ENCODE measurements at places on chromosomes 6 and 20.

- no peak for DNase-seq
Measured at GRCh38 chr6:158366363-158366762, 54.1 kb downstream of the TULP4 start.

DNA sequence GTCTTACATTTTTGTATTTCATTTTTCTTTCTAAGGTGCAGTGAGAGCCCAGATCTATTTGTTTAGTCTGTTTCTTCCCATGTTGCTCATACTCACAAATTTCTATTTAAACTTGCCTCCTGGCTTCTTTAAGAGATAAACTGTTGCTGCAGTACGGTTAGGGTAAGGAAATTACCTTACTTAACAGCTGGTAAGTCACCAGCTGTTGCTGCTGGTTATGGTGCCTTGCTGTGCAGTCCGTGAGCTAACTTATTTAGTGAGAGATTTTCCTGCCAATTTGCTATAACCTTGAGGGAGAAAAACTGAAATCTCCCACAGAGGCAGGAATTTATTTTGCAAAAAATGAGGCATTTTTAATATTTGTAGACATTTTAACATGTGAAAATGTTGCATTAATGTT, 261.0 kb downstream of the UST start:
- DNase-seq = no peak

GRCh38 chr6:108946695-108947094, 98.5 kb downstream of the ARMC2 start:
- DNase-seq = peak; percentile 40

DNA sequence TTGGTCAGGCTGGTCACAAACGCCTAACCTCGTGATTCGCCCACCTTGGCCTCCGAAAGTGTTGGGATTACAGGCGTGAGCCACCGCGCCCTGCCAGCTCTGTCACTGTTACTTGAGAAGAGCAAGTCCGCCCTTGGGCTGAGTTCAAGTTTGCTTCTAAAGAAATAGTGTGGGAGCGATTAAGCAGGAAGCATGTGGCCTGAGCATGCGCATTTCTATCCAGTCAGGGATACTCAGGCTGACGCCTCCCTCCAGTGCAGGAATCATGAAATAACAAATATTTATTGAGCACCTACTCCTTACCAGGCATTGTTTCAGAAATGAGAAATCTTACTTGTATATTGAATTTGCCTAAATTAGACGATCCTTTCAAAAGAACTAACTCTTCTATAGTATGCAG, 166.2 kb downstream of the EDN1 start:
- DNase-seq = no peak

DNA sequence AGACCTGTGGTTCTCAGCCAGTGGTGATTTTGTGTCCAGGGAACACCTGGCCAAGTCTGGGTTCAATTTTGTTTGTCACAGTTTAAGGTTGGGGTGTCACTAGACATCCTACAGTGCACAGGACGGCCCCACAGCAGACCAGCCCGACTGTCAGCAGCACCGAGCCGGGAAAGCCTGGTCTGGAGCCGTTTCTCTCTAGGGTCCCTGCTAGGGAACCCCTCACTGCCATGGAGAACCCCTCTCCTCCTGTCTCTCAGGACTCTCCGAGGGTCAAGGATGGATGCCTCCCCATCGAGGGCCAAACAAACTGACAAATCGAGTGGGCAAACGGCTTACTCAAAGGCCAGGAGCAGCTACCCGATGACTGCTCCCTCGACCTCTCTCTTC, 15.8 kb upstream of the STX16 start:
- DNase-seq = no peak

DNA sequence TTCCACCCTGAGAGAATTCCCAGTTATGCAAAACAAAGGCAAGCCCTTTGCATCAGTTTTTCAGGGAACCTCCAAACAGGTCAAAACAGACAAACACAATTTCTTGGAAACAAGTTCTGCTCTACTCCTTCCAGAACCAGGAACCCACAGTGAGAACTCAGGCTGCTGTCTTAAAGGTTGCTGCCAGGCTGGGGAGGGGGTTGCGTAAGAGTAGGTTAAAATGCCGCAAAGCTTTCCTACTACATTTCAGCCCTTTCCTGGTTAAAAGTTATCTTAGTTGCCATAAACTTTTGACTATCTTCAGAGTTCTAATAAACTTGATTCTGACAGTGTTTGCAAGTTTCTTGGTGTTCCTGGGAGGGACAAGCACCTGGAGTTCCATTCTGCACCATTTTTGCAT, 33.8 kb downstream of the KPNA5 start:
- DNase-seq = no peak

GRCh38 chr6:86203044-86203443, 560.4 kb upstream of the SYNCRIP start:
- DNase-seq = no peak

- DNase-seq = no peak
Measured at GRCh38 chr6:24666097-24666640, 530 bp downstream of the TDP2 start.

GRCh38 chr6:132592855-132593254, 3.3 kb upstream of the TAAR5 start:
- no peak for DNase-seq

DNA sequence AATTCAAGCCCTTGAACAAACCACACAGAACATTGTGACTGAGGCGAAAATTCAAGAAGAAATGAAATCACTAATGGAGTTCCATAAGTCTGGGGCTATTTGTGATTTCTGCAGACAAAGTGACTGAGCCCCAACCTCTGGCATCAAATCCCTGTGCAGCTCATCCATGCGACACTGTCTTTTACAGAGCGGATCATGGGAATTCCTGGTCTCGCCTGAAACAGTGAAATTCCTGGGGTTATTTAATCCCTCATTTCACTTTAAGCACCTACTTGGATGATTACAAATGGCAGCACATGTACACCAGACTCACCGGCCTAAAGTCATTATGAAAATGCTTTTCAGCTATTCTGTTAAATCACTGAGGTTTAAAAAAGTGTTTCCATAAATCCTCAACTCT, 102.4 kb upstream of the CDH4 start:
- no peak for DNase-seq

DNA sequence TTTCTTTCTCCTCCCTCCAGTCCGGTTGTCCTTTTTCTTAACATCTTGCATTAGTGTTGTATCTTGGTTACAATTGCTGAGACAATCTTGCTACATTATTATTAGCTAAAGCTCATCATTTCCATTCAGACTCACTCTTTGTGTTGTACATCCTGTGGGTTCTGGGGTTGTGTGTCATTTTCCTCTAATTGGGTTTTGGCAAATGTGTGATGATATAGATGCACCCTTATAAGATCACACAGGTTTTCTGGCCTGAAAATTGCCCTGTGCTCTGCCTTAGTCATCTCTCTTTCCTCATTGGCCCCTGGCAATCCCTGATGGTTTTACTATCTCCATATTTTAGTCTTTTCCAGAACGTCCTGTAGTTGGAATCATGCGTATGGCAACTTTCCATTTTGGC, 60.1 kb downstream of the PPP1R14C start:
- DNase-seq = no peak

DNA sequence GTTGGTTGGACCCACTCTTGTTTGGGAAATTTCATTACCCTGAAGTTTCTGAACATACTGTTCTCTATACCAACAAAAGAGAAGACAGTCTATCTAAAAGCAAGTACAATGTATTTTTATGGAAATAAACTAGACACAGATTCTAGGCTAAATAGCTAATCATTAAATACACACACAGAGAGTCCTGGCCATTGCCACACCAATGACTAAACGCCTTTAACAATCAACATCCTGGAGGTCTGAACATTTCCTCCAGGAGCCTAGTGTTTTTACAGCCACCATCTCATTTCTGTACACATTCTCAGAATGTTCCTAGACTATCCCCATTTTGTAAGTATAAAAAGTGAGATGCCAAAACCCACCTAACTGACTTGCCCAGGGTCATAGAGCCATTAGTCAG, 141.6 kb upstream of the RREB1 start:
- no peak for DNase-seq

- no peak for DNase-seq
Measured at GRCh38 chr6:161439093-161439492, 165.2 kb upstream of the AGPAT4 start.

GRCh38 chr6:21870076-21870730, 276.7 kb downstream of the SOX4 start:
- no peak for DNase-seq

- no peak for DNase-seq
Measured at GRCh38 chr6:45512717-45513116, 135.0 kb upstream of the SUPT3H start.

- DNase-seq = no peak
Measured at GRCh38 chr6:28696167-28696566, 170.5 kb downstream of the GPX5 start.

DNA sequence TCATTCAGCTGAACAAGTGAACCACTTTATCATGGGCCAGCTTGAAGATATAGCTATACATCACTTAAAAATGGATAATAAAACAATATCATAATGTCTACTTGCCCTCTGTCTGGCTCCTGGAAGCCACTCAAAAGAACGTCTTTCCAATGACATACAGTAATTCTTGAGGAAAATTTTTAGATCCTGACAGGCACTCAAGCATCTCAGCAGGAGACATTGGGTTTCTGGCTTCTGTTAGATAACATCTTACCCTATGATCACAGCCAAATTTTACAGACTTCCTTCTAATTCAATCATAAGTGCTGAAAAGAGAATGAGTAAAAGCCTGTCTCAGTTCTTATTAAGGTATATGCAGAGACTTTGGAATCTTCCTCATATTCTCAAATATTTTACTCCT, 330 bp downstream of the CGA start:
- DNase-seq = no peak

DNA sequence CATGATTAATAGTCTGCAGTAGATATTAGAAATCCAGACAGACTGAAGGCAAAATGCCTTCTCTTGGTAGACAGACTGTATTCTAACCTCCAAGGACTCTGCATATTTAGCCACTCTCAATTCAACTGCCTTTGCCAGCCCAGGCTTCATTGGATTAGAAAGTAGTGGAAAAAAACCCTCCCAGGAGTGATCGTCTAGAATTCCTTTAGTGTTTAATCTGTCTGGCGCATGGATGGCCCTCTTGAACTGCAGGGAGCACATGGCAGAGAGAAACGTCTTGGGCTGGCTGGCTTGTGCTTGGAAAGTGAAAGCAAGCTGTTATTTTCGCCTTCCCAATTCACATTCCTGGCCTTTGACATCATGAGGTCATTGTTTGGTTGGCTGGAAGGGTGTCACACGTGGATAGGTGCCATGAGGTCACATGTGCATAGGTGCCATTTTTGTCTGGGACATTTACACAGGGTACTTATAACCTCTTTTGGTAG, 30.9 kb upstream of the NEDD9 start:
- DNase-seq = peak; percentile 42

- DNase-seq = no peak
Measured at GRCh38 chr6:82862543-82862942, 203.1 kb downstream of the UBE3D start.

DNA sequence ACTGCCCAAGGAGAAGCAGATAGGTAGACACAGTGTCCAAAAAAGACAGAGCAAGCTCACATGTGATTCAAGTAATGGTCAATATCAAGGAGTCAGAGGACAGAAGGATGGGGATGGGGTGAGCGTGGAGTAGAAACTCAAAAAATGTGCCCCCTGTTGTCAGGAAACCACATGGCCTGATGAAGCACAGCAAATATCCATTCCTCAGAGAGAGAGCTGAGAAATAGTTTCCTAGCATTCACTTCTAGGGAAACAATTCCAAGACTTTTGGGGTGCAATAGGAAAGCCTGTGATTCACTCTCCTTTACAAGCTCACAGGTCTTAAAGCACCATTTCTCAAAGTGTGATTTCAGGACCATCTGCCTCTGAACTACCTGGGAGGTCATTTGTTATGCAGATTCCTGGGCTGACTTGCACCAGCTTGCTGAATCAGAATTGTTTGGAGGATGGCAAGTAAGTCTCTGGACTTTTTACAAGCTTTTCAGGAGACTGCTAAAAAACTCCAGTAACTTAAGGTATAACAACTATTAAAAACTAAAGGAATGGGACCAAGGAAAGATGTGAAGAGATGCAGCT, 432.8 kb downstream of the HDGFL1 start:
- no peak for DNase-seq

DNA sequence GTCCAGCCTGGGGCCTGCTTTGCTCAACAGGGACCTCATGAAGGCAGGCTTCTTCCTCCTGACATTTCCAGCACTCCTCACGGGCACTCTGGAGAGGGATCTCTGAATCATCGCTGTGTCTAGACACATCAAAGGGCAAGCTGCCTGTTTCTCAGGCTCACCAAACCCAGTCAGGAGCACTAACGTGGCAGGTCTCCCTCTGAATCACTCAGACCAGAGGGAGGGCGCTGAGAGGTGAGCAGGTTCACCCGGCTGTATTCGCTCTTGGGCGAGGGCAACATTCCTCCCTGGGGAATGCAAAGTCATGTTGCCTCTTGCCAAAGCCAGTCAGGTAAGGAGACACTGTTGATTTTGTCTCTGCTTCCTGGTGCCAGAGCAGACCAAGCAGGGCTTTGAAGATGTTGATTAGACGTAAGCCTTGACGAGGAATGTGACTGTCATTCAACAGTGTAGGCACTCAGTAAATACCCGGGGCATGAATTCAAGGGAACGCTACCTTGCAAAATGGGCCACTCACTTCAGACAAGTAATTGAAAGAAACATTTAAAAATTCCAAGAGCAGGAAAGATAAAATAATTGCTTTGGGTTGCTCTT, 50.1 kb downstream of the CYP24A1 start:
- DNase-seq = no peak

GRCh38 chr6:166465671-166466087, 82.9 kb upstream of the MPC1 start:
- no peak for DNase-seq

DNA sequence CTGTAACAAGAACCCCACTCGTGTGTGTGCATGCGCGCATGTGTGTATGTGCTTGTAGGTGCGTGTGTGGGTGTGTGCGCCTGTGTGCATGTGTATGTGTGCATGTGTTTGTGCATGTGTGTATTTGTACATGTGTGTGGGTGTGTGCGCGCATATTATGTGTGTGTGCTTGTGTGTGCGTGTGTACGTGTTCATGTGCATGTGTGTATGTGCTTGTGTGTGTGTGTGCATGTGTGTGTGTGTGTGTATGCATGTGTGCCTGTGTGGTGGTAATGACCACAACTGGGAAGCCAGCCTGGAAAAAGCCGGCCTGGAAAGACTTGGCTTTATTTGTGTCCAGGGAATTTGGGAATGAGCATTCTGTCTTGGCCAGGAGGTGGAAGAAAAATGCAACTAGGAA, 157.5 kb downstream of the PAX1 start:
- no peak for DNase-seq

GRCh38 chr6:104506429-104506828, 353.3 kb downstream of the HACE1 start:
- no peak for DNase-seq

- DNase-seq = no peak
Measured at GRCh38 chr6:113907102-113907815, 50.1 kb downstream of the MARCKS start.

DNA sequence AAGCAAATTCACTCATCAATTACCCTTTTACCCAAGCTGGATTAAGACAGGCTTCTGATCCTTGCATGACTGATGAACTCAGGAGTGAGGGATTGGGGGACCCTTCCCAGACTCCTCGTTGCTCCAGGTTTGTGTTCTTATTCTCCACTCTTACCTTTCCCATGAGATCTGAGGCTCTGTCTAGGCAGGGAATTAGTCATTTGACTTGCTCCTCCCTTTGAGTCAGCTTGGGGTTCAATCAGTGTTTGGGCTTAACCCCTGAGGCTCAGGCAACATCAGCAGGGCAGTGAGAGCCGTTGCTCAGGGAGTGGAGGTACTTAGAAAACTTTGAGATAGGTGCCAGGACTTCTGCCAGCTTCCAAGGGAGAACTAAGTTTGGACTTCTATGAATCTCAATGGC, 20.7 kb upstream of the TOX2 start:
- no peak for DNase-seq

GRCh38 chr6:146191612-146192011, 162.8 kb downstream of the GRM1 start:
- no peak for DNase-seq
